T-helper 9 cell (primary cell): ENCODE measurements at places on chromosomes 16 and 17.

DNA sequence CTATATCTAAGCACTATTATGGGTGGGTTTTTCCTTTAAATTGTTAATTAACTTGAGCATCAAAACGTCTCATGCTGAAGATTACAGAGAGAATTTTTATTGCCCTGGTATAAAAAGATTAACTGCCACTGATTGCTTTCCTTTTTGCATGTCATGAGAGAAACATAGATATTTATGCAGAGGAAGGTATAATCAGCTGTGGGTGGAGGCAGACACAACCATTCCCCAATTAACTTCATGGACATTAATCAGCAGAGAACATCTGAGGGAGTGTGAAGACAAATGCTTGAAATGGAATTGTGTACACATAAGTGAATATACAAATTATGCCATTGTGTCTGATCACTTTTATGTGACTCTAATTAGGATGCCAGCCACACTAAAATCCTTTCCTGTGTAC is 115.2 kb upstream of the CPHXL start:
- no peak for DNase-seq

DNA sequence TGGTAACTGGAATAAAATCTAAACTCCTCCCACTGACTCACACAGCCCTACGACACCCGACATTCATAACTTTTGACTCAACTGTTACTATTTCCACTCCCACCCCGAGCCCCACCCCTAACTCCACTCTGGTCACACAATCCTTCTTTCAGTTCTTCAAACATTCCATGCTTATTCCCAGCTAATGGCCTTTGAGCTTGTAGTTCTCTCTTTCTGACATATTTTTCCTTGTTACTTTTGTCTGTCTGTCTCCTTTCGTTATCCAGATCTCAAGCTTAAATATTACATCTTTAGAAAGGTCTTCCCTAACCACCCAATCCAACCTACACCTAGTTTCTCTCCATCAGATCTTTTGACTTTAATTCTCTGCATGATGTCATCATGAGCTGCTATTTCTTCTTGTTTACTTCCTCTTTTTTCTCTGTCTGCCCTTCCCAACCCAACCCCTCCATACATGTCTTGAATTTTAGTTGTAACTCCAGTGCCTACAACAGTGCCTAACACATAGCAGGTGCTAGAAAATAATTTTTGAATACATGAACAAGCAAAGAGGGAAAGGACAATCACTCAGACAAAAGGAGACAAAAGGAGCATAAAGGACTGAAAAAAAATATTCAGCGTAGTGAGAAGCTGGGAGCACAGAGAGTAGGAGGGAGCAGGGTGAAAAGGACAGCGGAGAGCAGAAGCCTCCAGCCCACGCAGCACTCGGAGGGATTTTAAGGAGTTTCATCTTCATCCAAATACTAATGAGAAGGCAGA is 65.2 kb upstream of the SMIM36 start:
- no peak for DNase-seq

DNA sequence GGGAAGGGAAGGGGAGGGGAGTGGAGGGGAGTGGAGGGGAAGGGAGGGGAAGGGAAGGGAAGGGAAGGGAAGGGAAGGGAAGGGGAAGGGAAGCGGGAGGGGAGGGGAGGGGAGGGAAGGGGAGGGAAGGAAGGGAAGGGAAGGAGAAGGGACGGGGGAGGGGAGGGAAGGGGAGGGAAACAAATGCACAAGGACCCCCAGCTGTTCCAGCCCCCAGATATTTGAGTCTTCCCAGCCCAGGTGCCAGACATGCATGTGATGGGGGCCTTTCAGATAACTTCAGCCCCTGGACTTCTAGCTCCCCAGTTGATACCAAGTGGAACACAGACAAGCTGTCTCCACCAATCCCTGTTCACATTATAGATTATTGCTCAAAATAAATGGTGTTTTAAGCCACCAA is 14.7 kb upstream of the KDM8 start:
- DNase-seq: no peak

GRCh38 chr17:78748048-78748729 is 33.9 kb downstream of the CYTH1 start:
- DNase-seq: no peak

DNA sequence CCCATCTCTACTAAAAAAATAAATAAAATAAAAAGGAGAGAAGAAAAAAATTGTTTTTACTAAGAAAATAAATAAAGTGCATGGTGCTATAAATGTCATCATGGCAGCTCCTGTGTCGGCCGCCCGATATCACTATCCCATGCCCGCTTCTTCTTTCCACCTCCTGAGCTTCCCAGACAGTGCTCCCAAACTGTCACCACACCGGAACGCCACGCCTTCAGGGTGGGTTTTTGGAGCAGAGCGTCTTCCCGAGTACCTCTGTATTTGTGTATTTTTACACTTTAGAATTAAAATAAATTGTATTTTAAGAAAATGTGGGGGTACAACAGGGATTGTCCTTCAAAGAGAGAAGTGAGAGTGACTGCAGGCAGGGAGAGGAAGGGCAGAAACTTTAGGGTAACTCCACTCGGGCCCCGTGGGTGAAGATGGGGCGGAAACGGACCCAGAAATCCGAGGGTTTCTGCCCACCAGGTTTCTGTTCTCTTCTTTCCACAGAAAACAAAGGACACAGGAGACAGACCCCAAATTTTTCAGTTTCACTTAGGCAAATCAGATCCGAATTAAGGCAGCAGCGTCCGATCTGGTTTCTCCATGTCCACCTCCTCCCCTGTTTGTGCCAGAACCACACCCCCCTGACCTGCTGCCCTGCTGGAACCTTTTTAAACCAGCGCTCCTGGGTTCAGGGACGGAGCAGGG is 3.6 kb upstream of the ITGAX start:
- no peak for DNase-seq

GRCh38 chr17:47990962-47991731 is 20.2 kb downstream of the CDK5RAP3 start:
- DNase-seq: no peak

GRCh38 chr17:41212524-41213169 is 13.8 kb upstream of the KRTAP9-2 start:
- no peak for DNase-seq

- DNase-seq: no peak
These were observed 16.0 kb downstream of the ARHGAP17 start for GRCh38 chr16:24999088-24999670.
